Mesenteric fat pad (tissue), 1 donor: ENCODE measurements at places on chromosomes 4 and X. TPM values are rescaled to one million over a fixed set of nuclear protein-coding genes. Genes with fewer than 3 reads are reported as not detected.

Gene RAB9B
- 0.74 TPM for total RNA-seq

Gene BEX4
- 17.0 TPM for total RNA-seq

Gene SSX2
- total RNA-seq: not detected

Gene ATP10D
- 15.7 TPM for total RNA-seq

Gene TMEM150C
- 9.2 TPM for total RNA-seq

Gene ADH6
- total RNA-seq: not detected

Gene NPFFR2
- total RNA-seq: not detected

Gene NAA11
- not detected for total RNA-seq

Gene ADH1A
- 11.8 TPM for total RNA-seq

Gene CFAP99
- not detected for total RNA-seq

Gene KIAA1210
- not detected for total RNA-seq

Gene PRDM8
- total RNA-seq: 2.6 TPM

Gene DCHS2
- 0.32 TPM for total RNA-seq

Gene KCND1
- 1.3 TPM for total RNA-seq

Gene CXCL5
- total RNA-seq: 0.58 TPM

Gene NMU
- total RNA-seq: not detected

Gene HTT
- total RNA-seq: 56.5 TPM

Gene PASD1
- total RNA-seq: not detected

Gene ART3
- not detected for total RNA-seq

Gene GAB1
- 30.2 TPM for total RNA-seq

Gene NLGN4X
- total RNA-seq: 8.4 TPM

Gene SSX1
- total RNA-seq: not detected
